ENCODE measurements at places on chromosomes 7 and 10.

DNA sequence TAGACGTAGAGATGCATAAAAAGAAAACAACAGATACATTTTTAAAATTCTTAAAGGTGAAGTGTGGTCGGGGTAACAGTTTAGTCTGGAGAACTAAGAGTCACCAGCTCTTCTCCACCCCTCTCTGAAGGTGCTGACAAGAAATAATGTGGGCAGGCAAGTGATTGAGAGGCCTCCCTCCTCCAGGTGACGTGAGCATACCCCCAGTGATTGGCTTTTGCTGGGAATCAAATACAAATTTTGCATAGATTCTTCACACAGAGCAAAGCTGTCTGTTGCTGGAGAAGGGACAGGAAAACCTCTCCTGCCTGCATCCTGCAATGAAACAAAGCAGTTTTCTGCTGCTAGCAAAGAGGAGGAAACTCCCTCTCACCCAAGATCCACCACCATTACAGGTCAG lies 115.0 kb downstream of the DGKB start:
- DNase-seq, result no peak

- no peak for DNase-seq
These were observed 119.8 kb downstream of the CACNA2D1 start for GRCh38 chr7:82323806-82324205.

GRCh38 chr10:89332123-89332633 lies 4.4 kb downstream of the IFIT3 start:
- no peak for DNase-seq

DNA sequence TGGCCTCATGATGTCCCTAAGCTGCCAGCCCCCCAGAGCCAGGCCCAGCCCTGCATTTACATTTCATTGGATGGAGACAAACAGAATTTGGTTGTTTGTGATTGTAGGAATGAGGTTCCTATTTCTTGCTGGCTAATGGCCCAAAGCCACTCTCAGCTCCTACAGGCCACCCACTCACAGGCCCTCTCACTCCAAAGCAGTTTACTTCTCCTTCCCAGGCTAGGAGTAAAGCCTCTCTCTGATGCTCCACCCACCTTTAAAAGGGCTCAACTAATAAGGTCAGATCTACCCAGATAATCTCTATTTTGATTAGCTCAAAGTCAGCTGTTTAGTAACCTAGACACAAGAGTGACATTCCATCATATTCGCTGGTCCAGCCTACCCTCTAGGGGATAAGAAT lies 11.2 kb upstream of the CUZD1 start:
- DNase-seq, result no peak

DNA sequence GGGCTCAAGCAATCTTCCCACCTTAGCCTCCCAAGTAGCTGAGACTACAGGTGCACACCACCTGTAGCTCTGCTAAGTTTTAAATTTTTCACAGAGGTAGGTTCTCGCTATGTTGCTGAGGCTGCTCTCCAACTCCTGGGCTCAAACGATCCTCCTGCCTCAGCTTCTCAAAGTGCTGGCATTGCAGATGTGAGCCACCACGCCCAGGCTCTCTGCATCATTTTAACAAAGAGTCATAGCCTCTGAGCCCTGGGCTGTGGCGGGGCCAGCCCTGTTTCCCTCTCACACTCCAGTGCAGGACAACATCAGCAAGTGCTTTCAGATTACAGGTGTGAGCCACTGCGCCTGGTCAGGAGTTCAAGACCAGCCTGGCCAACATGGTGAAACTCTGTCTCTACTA lies 102.5 kb downstream of the COL26A1 start:
- DNase-seq, result no peak

- no peak for DNase-seq
These were observed 5.9 kb downstream of the PPP1R3C start for GRCh38 chr10:91626936-91627335.

DNA sequence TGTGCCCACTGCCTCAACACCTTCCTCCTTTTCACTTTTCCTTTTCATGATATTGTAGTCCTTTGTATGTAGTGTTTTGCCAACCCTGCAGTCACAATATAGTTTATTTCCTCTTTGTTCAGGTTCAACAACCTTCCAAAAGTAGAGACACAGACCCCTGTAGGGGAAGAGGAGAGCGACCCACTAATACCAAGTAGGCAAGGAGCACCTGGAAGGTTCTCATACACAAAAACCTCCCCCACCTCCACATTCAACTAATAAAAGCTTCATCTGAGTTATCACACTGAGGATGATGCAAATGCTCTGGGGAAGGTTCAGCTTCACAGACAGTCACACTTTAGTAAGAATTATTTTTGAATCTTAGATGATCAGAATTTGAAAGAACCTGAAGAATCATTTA lies 41.6 kb downstream of the PIK3AP1 start:
- no peak for DNase-seq

GRCh38 chr10:74925708-74926107 lies 99.3 kb downstream of the KAT6B start:
- no peak for DNase-seq

GRCh38 chr7:90705391-90706071 lies 109.4 kb downstream of the CDK14 start:
- DNase-seq, result no peak

DNA sequence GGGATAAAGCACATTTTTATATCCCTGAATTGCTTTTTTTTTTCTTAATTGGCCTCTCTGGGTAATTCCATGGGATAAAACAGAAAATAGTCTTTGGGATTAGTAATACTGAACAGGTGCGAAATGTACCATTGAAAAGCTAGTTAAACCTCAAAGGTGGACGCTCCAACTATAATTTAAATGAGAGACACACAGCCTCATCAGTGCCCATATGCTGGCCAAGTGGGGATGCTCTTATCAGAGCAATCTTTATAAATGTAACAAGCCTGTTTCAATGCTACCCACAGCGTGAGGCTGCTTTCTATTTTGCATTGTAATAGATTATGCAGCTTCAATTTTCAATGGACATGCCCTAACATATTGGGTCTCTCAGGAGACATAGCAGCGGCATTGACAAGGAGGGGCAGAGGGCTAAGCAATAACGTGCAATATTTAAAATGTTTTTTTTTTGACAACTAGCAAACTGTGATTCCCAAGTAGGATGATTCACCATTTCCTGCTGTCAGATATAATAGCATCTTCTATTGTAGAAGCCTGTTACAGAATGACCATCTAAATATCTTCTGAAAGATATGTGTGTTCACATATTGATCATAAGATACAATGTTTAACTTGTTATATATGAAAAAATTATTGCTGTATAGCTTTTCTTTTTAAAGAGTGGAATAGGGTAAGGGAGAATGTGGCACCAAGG lies 91.3 kb upstream of the BET1 start:
- DNase-seq, result no peak

DNA sequence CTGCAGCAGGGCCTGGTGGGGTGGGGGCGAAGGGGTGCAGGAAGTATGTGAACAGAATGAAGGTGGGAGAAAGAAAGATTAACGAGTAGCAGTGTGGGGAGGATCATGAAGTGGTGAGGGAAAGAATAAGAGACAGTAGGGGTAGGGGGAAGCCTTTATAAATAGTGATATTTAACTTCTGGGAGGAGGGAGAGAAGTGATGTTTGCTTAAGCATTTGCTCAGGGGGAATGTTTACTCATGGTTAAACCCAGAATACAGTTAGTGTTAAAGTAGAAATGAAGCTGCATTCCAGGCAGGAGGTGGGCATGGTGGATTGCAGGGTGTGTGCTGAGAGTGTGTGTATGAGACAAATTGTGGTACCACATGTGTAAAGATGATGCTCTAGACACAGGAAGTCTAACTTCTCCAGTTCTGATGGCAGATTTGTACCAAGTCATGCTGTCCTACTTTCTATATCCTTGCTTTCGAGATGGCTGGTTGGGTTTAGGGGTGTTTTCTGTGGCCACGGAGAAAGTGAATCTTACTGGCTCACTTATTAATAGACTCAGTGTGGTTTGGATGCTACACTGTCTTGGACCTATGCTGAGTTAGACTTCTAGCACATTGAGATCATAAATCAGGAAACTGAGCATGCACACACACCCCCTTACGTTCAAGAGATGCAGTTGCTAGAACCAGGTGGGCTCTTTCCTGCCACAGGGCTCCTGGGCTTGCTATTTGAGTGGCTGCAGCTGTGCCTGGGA lies 10.6 kb upstream of the DNMBP start:
- DNase-seq, result no peak

- no peak for DNase-seq
These were observed 136.8 kb downstream of the CRPPA start for GRCh38 chr7:16284581-16284980.

- DNase-seq, result no peak
These were observed 219.7 kb upstream of the PPP2R2D start for GRCh38 chr10:131681122-131681521.

DNA sequence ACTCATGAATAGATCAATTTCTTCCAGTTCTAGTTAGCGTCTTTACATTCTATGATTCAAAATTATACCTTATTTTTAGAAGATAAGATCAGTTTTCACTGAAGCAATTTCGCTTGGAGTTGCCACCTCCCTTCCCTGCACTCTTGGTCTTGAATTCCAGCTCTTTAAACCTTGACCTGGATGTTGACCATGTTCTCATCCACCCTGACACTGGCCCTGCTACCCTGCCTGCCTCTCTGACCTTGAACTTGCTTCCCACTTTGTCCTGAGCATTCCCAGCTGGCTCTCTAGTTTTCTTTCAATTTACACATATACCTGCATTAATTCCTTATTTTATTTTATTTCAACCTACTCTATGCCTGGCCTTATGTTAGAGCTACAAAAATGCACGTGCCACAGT lies 274.9 kb upstream of the IGFBP3 start:
- no peak for DNase-seq

DNA sequence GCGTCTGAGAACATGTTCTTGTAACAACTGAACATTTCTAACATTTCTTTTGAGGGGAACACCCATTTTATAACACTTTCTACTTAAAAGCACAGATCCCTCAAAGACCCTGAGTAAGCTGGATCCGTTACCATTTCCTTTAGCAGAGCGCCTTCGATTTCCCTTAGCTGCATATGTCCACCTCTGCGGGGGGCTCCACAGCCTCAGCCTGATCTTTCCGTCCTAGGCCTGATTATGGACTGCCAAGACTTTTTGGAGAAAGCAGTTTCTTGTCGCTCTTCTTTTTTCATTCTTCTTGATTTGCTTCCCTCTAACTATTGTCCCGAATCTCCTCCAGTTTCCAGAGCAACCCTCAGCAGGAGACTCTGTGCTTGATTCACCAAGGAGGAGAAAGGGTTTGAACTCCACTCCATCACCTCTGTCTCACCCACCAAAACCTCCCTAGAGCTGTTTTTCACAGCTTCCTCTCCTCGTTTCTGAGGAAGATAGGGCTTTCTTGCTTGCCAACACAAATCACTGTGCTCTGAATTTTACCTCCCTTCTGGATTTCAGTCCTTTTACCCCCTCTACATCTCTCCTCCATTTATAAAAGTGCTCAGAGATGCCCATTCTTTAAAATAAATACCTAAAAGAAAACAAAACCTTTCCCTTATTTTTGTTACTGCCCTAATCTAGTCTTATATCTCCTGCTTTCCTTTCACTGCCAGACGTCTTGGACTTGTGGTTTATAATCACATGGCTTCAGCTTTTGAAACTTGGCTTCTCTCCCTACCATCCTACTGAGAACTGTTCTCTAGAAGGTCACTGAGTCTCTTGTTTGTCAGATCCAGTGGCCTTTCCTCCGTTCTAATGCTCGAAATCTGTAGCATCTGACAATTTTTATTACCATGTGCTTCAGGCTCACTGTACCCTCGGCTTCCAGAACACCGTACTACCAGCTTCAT lies 30.5 kb upstream of the ZRANB1 start:
- DNase-seq, result no peak

DNA sequence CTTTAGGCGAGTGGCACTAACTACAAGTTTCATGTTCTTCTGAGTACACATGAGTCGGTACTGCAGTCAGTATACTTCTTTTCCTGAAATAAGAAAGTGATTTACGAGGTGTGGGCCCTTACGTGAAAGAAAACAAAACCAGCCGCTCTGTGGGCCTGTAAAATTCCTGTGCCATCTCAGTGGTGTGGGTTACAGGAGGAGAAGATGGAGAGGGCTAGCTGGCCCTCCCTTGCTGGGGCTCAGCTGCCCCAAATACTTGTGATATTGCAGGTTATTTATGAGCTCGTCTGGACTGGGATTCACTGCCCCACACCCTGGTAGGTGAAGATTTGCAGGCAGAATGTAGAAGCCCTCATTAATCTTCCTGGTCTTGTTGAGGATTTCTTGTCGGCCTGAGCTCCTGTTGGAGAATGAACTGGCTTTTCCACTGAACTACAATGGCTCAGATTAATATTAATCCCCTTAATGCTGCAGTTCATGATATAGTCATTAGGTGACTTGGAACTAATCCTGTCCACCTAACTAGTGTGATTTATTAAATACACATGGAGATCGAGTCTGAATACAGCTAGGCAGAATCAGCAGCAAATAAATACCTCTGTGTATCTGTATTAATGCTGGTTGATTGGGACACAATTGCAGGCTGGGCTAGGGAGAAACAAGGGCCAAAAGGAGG lies 68.0 kb downstream of the GBF1 start:
- peak; percentile 27 for DNase-seq

DNA sequence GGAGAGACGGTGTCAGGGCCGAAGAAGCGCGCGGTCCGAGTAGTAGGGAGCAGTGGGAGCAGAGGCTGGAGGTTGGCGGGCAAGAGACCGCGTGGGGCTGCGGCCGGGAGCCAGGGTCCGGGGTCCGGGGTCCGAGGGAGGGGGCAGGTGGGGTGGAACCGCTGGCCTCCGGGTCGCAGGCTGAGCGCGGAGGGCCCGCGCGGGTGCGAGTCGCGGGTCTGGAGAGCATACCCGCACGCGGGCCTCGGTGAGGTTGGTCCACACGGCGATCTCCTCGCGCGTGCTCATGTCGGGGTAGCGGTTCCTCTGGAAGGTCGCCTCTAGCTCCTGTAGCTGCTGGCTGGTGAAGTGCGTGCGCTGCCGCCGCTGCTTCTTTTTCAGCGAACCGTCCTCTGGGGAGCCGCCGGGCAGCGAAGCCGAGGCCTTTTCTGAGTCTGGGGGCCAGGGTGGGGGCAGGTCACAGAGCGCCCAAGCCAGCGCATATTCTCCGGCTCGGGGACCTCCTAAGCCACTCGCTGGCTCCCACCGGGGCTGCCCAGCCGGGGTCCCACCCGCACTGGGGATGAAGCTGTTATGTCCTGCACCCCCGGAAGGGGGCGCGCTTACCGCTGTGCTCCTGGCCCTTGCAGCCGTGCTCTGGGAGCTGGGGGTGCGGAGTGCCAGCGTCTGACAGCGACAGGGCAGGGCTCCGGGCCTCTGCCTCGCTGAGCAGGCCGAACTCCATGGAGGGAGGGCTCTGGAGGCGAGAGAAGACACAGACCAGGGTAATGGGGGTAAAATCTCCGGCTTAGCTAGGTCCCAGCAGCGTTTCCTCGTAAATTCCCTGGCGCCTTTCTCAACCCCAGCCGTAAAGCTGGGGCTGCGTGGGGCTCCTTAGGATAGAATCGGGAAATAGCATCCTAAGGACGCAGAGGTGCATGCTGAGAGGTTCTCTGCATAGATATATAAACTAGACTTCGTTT lies 5.5 kb downstream of the ELOVL3 start:
- no peak for DNase-seq

DNA sequence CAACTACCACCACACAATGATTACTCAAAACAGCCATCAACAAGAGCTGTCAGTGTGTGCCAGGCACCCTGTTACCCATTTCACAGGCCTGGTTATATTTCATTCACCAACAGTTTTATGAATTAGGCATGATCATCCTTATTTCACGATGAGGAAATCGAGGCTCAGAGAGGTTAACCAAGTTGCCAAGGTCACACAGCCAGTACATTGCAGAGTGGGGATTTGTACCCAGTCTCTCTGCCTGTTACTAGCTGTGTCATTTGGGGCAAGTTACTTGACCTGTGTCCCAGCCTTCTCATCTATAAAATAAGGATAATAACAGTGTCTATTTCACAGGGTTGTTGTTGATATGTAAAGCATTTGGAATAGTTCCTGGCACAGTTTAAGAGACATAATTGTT lies 97.2 kb downstream of the COL13A1 start:
- no peak for DNase-seq

- DNase-seq, result no peak
These were observed 24.9 kb upstream of the SFRP5 start for GRCh38 chr10:97796651-97797050.
